ENCODE measurements at places on chromosomes 16 and 17.

DNA sequence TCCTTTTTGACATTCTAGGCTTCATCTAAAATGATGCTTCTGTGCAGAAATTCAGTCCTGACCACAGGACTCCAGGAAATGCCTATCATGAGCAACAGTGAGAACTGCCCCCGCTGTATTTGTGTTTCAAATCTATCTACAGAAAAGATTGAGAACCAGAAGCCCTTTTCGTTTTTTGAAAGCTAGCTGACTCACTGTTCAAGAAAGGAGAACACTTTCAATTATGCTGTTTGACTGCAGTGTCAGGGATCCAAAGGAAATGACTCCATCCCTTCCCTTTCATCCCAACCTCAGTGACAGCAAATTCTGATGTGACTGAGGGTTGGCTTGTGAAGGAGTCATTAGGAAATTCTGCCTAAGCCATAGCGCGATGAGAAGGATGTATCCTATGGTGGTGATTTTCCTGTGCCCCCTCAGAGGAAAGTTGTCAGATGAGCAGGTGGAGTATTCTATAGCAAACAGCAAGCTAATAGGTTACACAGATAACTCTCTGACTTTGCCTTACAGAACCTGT is 622.3 kb downstream of the TMEM114 start:
- no peak for DNase-seq

- no peak for DNase-seq
Observed at GRCh38 chr17:47949946-47950345, 7.7 kb downstream of the PRR15L start.

DNA sequence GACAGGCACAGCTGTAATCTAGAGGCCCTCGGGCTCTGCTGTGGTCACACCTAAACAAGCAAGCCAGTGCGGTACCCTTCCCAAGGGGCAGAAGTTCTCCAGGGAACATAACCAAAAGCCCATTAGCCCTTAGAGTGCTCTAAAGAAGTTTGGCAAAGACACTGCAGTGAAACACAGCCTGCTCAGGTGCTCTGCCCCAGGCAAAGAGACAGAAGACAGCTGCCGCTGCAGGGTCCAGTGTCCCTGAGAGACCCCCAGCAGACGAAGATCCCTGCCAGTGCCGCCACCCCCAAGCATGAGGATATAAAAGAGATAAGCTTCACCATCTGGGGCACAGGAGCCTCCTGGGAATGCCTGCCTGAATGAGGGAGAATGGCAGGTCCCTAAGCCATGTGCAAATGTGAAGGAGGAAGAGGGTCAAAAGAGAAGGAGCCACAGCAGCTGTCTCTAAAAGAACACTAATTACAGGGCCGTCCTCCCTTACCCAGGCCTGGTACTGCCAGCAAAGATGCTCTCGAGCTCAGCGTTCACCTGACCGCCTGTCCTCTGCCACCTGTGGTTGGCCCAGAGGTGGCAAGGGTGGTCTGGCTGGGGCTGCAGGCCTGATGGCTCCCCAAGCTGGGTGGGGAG is 29.7 kb downstream of the CUEDC1 start:
- no peak for DNase-seq

DNA sequence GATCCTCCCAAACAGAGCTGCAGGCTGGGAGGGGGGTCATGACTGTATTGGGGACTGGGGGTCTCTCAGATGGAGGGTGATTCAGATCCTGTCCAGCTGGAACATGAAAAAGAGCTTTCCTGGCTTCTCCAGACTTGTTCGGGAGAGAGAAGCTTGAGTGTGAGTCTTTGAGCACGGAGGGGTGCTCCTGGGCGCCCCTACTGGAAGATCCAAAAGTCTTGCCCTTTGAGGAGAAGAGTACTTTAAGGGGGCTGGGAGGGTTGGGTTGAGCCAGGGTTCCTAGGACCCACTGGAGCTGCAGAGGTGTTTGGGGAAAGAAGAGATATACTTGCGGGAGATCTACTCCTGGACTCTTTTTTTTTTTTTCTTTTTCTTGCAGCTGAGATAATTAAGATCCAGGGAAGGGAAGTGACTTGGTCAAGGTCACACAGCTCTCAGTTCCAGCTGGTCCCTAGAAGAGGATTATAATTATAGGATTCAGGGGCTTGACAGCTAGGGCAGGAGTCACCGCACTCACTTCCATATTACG is 8.4 kb downstream of the RARA start:
- DNase-seq: no peak

DNA sequence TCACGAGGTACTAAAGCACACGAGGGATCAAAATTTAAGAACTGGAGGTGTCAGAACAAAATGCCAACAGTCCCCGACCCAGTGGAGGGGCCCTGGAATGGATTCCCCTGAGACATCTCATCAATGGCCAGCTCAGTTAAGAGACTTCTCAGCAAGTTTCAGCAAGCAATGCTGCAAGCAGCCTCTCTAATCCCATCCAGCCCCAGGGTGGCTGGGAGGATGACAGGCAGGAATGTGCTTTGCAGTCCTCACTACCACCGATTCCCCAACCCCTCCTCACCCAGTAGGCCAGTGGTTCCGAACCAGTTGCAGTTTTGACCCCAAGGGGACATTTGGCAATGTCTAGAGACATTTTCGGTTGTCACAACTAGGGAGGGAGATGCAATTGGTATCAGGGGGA is 8.7 kb downstream of the GPRC5B start:
- no peak for DNase-seq

- no peak for DNase-seq
Observed at GRCh38 chr17:59601130-59601529, 18.6 kb upstream of the CLTC start.

GRCh38 chr17:39975801-39976200 is 4.8 kb upstream of the PSMD3 start:
- DNase-seq: no peak

DNA sequence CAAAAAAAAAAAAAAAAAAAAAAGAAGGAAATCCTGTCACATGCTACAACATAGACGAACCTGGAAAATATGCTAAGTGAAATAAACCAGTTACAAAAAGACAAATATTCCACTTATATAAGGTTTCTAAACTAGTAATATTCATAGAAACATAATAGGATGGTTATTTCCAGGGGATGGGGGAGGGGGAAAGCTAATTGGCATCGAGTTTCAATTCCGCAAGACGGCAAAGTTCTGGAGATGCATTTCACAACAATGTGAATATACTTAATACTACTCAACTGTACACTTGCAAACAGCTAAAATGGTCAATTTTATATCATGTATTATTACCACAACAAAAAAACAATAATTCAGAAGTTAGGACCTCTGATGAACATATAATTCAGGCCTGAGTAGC is 37.9 kb upstream of the ABCA9 start:
- DNase-seq: no peak

GRCh38 chr16:4316864-4317531 is 1.1 kb downstream of the GLIS2 start:
- no peak for DNase-seq

- DNase-seq: no peak
Observed at GRCh38 chr17:76878568-76878967, 10.4 kb downstream of the MGAT5B start.
